Uterus (tissue), 4 donors: ENCODE measurements at places on chromosomes 7 and 10. TPM values are rescaled to one million over a fixed set of nuclear protein-coding genes. Genes with fewer than 3 reads are reported as not detected.

The NEUROD6 gene
- not detected for total RNA-seq

- peak; percentile 54 for DNase-seq
These were observed 27.7 kb upstream of the CSGALNACT2 start for GRCh38 chr10:43110338-43111071.

GRCh38 chr10:113169111-113169510 lies 219.1 kb downstream of the TCF7L2 start:
- no peak for DNase-seq

DNA sequence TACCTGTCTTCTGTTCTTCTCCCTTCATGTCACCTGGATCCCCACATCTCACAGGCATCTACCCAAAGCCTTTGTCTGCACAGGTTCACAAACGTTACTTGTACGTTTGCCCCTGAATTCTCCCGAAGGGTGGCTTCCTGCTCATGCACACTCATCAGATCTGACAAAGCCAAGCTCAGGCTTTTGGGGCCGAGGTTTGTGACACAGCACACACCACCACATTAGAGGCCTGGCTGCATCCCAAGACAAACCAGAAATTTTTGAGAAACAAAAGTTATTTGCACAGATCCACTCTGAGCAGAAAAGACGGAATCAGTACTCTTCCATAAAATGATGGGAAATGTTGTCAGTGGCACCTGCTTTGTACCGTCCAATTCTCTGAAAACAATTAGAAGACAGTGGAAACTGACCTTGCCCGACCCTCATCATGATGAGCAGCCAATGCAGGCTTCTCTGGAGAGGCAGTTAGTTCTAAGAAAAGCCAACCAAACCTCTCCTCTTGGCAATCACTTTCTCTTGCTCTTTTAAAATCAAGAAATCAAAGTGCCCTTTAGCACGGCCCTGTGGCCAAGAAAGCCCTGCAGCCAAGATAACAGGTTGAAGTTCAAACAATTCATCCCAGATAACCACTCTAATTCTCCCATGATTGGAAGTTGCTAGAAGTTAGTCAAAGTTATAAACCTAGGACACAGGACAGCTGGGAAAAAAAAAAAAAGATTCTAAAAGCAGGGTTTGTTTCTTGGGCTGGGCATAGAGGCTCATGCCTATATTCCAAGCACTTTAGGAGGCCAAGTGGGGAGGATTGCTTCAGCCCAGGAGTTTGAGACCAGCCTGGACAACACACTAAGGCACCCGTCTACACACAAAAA lies 13.6 kb upstream of the SVIL start:
- DNase-seq = no peak

DNA sequence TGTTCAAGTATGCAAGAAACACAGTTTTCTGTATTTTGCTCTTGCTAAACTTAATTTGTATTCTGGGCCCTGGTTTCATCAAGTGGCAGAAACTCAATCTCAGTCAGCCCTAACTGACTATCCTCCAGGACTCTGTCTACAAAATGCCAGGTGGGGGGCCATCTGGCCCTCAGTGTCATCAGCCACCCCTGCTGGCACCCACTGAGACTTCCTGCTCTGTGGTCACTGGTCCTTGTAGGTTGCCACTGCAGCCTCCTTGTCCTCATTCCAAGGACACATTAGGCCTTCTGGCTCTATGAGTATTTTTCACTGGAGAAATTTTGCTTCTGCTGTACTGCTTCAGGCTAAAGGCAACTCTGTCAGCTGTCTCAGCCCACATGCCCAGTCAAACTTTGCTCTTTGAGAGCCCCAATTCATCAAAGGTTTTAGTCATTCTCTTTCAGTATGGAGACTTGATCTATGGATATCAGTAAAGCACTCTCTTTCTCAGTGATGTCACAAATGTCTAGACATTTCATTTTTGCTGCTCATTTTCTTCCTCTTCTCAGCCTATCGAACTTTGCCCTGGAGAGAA lies 163.6 kb downstream of the KCND2 start:
- DNase-seq = no peak

GRCh38 chr7:18458830-18459229 lies 36.7 kb upstream of the HDAC9 start:
- no peak for DNase-seq

GRCh38 chr10:116770281-116770680 lies 27.9 kb upstream of the HSPA12A start:
- no peak for DNase-seq

DNA sequence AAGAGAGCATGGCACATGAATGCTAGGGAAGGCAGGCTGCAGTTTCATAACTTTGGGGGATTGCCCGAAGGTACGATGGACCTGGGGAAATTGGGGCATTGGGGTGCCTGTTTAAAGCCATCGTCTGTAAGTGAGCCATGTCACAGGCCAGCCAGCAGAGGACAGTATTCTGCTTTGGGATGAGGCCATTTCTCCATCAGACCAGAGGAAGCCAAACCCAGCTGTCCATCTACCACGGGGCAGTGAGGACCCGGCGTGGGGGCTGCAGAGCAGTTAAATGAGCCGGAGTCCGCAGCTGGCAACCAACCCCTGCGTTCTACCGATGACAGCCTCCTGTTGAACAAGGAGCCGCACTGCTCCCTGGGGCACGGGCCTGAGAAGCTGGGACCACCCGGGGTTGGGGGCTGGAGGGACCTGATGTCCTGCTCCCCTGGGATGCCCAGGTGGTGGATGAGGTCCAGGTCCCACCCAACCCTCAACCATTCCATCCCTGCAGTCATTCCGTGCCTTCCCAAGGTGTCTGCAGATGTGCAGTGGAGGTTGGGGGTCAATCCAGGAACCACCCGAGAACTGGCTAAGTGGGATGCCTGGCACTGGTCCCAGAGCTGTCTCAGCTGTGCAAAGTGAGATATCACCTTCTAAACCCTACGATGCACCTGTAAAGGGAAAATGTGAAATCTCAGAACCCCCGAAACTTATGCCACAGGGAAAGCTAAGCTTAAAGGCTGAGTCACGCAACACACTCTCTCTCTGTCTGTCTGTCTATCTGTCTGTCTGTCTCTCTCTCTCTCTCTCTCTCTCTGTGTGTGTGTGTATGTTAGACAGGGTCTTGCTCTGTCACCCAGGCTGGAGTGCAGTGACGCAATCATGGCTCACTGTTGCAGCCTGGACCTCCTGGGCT lies 12.1 kb upstream of the RHBDD2 start:
- DNase-seq = peak; percentile 43
